Nephron progenitor cell (in vitro differentiated cells): ENCODE measurements at places on chromosomes 5 and 9.

DNA sequence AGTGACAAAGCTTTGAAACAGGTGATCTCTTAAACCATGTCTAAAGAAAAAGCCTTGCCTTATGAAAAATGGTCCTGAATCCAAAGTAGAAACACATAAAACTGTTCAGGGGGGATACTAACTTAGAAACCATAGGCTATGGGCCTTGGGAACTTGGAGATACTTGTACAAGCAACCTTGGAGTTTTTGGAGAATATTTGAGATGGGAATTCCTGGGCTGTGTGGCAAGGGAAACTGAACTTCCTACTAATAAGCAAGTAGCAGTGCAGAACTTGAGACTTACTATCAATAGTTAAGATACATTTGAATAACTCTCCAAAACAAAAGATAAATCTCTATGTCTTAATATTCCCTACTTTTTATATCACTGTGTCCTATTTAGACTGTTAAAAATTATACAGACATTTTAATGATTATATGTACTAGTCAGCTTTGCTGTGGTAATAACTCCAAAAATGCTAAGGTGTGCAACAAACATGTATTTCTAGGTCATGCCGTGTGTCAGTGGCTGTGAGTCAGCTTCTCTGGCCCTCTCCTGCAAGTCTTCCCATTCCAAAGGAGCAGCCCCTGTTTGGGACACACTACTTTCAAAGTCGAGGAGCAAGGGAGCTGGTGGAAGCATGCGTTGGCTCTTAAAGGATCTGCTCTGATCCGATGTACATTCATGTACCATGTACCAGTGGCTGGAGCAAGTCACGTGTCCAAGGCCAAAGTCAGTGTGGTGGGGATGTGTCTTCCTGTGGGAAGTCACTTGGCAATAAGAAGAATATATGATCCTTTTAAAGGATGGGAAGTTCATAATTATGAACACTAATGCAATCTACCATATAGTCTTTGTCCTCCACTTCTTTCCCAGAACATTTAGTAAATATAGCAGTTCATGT, 39.6 kb downstream of the SNX30 start:
- H3K27me3 ChIP-seq, result no peaks in the 10 kb centered on the region
- H3K27ac ChIP-seq, result no peak overlapping the region
- H3K36me3 ChIP-seq, result no peaks in the 10 kb centered on the region
- H3K4me1 ChIP-seq, result peaks cover 6% of the 10 kb centered on the region
- no peak for DNase-seq
- no peak overlapping the region for H3K4me3 ChIP-seq

GRCh38 chr9:108727580-108728111, 128.1 kb downstream of the ACTL7B start:
- no peak overlapping the region for H3K27ac ChIP-seq
- H3K36me3 ChIP-seq, result no peaks in the 10 kb centered on the region
- no peak overlapping the region for H3K4me3 ChIP-seq
- DNase-seq, result no peak
- H3K27me3 ChIP-seq, result peaks cover 3% of the 10 kb centered on the region

GRCh38 chr5:11888221-11888620, 16.0 kb downstream of the CTNND2 start:
- no peak overlapping the region for H3K4me3 ChIP-seq
- no peaks in the 10 kb centered on the region for H3K27me3 ChIP-seq
- no peak for DNase-seq
- no peaks in the 10 kb centered on the region for H3K4me1 ChIP-seq
- no peaks in the 10 kb centered on the region for H3K36me3 ChIP-seq

DNA sequence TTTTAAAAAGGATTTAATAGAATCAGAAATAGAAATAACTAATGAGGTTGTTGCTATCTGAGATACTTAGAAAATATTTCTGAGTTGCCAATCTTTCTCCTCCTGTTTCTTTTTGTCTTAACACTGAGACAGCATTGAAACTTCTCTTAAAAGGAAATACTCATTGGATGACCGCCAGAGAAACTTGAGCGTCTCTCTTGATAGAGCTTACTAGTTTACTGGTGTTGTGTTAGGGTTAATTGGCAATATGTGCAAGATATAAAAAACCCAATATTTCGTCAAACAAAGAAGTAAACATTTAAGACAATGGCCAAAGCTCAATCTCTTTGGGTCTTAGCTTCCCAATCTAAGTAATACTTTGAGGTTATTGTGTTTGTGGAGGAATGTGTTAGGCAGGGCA, 176.4 kb upstream of the CHD1 start:
- DNase-seq, result no peak
- H3K4me3 ChIP-seq, result no peak overlapping the region
- no peaks in the 10 kb centered on the region for H3K27me3 ChIP-seq

DNA sequence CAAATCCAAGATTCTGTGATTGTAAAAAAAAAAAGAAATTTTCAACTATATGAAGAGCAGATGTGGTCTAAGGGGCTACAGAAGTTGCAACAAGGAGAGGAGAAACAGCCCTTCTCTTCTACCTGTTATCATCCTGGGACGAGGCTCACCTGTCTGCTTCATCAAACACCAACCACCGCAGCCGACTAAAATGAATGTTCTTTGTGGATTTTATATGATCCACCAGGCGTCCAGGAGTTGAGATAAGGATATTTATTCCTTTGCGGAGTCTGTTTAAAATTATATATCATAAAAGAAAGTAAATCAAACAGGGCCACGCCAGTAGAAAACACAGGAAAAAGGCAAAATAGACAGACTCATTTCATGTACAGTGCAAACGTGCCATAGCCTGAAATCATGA, 21.5 kb downstream of the DDX31 start:
- DNase-seq, result no peak
- no peak overlapping the region for H3K4me3 ChIP-seq
- peaks cover 60% of the 10 kb centered on the region for H3K36me3 ChIP-seq
- no peak overlapping the region for H3K27ac ChIP-seq
- no peaks in the 10 kb centered on the region for H3K27me3 ChIP-seq

GRCh38 chr9:136312436-136312835, 8.5 kb upstream of the CCDC187 start:
- H3K4me3 ChIP-seq, result no peak overlapping the region
- peaks cover 6% of the 10 kb centered on the region for H3K4me1 ChIP-seq
- DNase-seq, result no peak
- no peak overlapping the region for H3K27ac ChIP-seq
- peaks cover 4% of the 10 kb centered on the region for H3K27me3 ChIP-seq
